ENCODE measurements at places on chromosomes 5 and 9. TPM values are rescaled to one million over a fixed set of nuclear protein-coding genes. Genes with fewer than 3 reads are reported as not detected.

DNA sequence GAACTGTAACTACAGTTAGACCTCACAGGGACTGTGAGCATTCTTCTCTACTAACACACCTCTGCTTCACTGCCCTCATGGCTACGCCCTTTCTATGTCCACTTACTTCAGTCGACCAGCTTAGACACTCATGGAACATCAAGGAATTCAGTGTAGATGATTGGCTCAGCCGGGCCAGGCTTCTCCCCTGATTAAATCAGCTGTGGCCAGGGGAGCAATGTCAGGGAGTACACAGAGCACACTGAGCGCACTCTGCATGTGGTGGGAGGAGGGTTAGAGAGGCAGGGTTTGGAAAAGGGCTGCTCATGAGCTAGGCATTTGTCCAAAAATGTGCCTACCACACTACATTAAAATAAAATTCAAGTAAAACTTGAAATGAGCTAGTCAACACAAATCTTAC, 400.5 kb downstream of the ARRDC3 start:
- DNase-seq, result no peak

The GRM6 gene
- total RNA-seq, result not detected

The HTR4 gene
- 21.3 TPM for total RNA-seq

- no peak for DNase-seq
These were observed 843.7 kb upstream of the WWC1 start for GRCh38 chr5:167447466-167448375.

- DNase-seq, result no peak
These were observed 20.3 kb downstream of the CTSL start for GRCh38 chr9:87746186-87746585.

DNA sequence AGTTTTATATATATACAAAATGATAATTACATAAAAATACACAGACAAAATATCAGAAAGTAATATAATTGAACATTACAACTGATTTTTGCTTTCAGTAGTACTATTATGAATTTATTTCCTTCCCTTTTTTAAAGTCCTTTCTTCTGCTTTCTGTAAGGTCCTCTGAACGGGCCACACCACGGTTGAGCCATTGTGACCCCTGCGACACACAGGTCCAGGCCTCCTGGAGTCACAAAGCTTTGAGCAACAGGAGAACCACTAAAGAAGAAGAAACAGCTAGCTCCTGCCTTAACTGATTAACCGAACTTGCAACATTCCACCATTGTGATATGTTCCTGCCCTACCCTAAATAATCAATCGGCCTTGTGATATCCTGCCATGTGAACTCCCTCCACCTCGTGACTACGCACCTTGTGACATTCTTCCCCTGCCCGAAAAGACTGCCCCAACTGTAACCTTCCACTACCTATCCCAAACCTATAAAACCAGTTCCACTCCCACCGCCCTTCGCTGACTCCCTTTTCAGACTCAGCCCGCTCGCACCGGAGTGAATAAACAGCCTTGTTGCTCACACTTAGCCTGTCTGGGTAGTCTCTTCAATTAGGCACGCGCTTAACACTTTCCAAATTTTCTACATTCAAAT, 375.0 kb upstream of the RFX3 start:
- DNase-seq, result no peak

GRCh38 chr9:86868616-86869015, 78.7 kb downstream of the GAS1 start:
- DNase-seq, result no peak

DNA sequence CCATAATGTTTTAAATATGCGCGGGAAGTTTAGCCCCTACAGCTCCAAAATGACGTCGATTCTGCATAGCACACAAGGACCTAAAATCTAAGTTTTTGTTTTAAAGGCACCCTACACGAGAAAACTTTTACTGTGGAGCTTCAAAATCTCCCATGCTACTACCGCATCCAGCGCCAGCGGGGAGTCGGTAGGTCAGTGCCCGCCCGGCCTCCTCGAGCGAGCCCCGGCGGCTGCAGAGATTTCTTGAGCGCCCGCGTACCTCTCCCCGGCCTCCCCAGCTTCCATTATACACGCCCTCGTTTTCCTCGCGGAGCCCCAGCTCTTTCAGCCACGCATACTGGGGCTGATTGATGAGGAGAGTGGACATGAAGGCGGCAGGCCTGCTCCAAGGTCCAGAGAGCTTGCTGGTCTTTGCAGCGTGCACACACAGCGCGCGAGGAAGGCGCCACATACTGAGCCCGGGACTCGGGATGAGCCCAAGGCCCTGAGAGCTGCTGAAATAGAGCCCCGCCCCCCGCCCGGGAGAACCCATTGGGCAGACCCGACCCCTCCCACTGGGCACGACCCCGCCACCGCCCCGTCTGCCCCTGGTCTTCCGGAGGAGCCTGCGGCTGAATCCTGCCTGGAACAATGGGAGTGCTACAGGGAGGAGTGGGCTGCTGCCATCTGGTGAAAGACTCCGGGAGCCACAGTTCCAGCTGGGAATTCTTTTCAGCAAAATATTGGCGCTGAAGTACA, at the start of gene ALDH7A1:
Gene ALDH7A1 (minus strand): TSS at position 472 of the 738 bp plus-strand sequence. CDS start 21 bp downstream, at position 451.
- peak; percentile 90 for DNase-seq

DNA sequence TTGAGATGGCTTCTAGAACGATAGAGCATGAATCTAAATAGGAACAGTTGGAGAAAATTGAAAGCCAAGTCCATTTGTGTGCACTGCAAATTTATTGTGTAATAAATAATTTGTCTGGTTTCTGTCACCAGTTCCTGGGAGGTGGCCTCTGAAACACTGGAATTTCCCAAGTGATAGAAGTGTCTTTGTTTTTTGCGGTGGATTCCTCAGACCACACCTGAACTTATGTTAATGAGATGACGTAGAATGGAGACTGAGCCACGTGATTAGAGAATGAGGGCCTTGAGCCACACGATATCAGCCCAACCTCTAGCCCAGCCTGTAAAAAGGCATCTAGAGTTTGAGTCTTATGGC, 105.1 kb downstream of the MSX2 start:
- no peak for DNase-seq

The DDX4 gene
- total RNA-seq, result not detected

- DNase-seq, result no peak
These were observed 43.4 kb upstream of the PDE8B start for GRCh38 chr5:77167063-77167462.

GRCh38 chr5:9239071-9239470, 306.8 kb downstream of the SEMA5A start:
- no peak for DNase-seq

DNA sequence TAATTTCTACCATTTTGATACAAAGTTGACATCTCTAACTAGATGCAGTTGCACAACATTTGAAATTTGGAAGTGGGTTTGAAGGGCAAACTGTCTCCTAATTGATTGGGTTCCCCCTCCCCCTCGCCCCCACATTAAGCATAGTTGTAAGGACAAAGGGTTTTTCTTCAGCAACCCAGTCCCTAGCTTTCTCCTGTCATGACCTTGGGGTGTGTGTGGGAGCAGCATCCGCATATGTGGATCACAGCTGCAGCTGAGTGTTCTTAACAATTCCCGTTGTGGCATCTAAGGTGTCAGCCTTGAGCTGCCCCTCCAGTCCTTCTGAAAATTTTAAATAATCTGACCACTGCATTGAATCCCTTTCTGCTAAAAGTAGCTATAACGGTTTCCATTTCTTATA, 141.3 kb upstream of the CDH10 start:
- DNase-seq, result no peak

The OR1L4 gene
- not detected for total RNA-seq

GRCh38 chr5:156438076-156438475, 111.1 kb downstream of the SGCD start:
- DNase-seq, result no peak

The CTNNAL1 gene
- total RNA-seq, result 8.6 TPM

The OR1J2 gene
- not detected for total RNA-seq

DNA sequence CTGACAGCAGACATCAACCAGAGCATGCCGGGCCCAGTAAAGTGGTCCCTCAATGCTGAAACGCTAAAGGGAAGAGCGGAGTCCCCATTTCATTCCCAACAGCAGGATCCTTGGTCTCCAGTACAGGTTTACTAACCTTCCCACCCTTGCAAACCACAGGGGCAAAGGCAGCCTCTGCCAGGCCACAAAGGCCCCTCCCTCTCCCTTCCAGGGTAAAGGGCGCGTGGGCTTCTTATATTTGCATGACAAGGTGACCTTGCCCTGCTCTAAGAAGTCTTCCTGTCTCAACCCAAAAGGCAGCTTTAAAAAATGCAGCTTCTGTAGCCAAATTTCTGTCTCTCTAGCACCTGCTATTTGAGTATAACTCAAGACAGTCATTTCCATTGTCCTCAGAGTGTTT, 131.5 kb upstream of the PTCH1 start:
- no peak for DNase-seq

DNA sequence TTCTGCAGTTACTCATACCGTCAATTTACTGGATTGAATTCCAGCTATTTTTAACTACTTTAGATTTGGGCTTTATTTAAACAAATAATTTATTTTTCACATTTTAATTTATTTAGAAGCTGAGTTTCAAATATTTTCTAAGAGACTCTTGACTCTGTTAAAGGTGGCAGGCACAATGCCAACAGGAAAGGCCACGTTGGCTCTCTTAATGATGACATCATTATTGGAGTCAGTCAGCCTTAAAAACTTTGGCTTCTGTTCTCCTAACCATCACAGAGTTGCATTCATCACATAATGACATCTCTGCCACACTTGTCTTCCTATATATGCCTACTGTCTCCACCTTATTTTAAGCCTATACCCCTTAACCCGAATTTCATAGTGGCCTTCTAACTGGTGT, 172.3 kb upstream of the PLPPR1 start:
- DNase-seq, result no peak

- peak; percentile 72 for DNase-seq
These were observed 129.0 kb downstream of the SNX18 start for GRCh38 chr5:54646356-54647101.

DNA sequence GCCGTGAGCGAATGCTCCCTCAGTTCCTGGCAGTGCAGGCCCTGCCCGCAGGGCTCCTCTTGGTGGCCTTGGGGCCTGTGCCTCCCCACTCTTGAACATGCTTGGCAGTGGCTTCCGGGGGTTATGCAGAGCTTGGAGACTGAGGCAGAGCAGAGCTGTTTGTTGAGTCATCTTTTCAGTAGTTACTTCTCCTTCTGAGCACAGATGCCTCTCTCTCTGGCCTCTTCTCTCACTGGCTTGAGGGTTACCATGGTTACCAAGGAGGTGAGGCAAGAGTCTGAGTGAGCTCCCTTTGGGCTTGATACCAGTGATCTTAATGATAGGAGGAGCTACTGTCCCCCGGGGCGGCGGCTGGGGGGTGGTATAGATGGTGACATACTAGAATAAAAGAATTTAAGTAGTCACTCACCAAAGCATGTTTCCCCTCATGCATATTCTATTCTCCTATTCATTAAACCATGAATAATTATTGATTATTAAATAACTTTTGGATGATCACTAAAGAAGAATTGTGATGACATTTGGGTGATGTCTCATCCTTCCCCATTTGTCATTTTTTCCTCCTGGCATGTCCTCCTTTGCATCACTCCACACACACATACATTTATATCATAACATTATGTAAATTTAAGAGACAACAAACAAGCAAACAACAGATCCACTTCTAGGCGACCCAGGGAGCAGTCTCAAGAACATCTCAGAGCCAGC, 111.1 kb downstream of the ARHGAP26 start:
- no peak for DNase-seq

DNA sequence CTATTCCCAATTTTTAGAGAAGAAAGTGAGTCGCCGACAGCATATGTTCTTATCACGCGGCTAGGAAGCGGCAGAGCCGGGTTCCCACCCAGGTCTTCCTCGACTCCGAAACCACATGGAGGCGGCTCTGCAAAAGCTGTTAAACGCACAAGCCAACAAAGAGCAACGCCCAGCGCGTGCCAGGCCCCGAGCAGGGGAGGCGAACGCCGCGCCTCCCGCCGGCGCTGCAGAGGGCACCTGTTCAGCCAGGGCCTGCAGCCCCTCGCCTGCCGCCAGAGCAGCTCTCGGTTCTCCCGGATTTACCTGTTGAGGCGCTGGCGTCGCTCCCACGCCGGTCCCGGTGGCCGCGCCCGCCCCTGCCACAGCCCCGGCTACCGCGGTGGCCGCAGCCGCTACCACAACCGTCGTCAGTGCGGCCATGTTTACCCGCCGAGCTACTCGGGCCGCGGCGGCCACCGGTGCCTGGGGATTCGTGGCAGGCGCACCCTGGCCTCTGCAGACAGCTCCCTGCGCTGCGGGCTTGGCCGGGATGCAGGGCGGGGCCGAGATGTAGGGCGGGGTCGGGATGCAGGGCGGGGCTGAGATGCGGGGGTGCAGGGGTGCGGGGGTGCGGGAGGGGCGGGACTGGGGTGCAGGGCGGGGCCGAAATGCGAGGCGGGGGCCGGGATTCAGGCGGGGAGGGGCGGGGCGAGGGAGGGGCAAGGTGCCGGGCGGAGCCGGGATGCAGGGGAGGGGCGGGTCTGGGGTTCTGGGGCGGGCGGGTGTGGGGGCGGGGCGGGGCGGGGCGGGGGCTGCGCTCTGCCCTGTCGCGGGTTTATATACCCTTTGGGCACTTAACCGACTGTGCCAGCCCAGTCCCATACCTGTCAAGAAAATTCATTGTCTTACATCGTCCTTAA, at the start of gene CCDC112:
Gene CCDC112 (minus strand): TSS at position 531 of the 899 bp plus-strand sequence. CDS start 111 bp downstream, at position 420.
- peak; percentile 90 for DNase-seq

The CCDC171 gene
- total RNA-seq, result 5.1 TPM

The CCIN gene
- not detected for total RNA-seq

DNA sequence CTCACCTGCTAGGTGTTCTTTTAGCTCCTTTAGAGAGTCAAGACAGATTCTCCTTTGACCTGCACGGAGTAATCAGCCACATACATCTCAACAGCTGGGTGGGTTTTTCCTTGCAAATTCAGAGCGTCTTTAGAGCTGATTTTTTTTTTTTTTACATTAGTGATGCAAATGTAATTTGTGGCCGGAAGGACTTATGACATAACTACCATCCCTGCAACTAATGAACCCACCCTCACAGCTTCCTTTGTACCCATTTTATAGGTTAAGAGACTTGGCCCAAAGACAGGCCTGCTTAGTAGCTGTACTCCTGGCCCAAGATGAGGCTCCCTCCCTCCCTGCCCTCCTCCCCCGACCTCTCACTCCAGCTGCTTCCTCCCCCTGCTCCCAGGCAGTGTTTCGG, 69.9 kb upstream of the NIPAL4 start:
- DNase-seq, result no peak

The CXCL14 gene
- total RNA-seq, result 16.5 TPM

- no peak for DNase-seq
These were observed 213.2 kb downstream of the TMC1 start for GRCh38 chr9:72734631-72735030.

DNA sequence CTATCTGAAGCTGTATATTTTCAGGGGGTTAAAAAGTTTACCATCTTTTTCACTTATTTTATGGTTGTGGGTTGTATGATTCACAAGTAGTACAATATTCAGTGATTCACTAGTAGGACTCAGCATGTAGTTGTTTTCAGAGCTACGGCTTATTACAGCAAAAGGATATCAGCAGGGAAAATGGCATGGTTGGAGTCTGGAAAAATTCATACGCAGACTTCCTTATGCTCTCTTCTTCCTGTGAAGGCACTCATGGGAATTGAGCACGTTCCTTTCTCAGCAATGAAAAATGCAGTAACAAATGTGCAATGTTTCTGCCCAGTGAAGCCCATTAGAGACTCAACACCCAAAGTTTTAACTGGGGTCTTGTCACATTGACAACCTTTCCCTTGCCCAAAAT, 250.5 kb downstream of the KCNN2 start:
- no peak for DNase-seq

GRCh38 chr9:138043061-138043410, 165.5 kb downstream of the CACNA1B start:
- no peak for DNase-seq

The SPINK13 gene
- total RNA-seq, result not detected

GRCh38 chr5:2999926-3000325, 248.4 kb upstream of the IRX2 start:
- no peak for DNase-seq

The PCDHB10 gene
- 0.68 TPM for total RNA-seq

- DNase-seq, result no peak
These were observed 159.2 kb upstream of the WWC1 start for GRCh38 chr5:168132241-168132641.

The SPAAR gene
- not detected for total RNA-seq

The TAF11L10 gene
- not detected for total RNA-seq
